ENCODE measurements at places on chromosomes 3 and 15.

DNA sequence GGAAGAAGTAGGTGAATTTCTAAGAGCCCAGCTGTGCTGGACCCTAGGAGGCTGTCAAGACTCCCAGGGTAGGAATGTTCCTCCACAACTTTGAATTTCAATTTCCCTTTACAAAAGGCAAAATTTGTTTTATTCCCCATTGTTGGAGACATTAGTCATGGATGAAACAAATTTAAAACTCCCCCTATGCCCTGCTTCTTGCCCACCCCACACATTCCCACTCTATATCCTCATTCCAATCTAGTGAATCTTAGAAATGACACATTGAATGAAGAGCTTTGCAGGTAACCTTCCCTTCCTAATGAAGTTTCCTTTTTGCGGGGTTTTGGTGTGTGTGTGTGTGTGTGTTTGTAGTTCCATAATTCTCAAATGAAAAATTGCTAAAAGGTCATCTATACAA is 72.6 kb downstream of the CCNL1 start:
- DNase-seq: no peak

- no peak for DNase-seq
Observed at GRCh38 chr3:24476871-24477656, 17.6 kb downstream of the THRB start.

DNA sequence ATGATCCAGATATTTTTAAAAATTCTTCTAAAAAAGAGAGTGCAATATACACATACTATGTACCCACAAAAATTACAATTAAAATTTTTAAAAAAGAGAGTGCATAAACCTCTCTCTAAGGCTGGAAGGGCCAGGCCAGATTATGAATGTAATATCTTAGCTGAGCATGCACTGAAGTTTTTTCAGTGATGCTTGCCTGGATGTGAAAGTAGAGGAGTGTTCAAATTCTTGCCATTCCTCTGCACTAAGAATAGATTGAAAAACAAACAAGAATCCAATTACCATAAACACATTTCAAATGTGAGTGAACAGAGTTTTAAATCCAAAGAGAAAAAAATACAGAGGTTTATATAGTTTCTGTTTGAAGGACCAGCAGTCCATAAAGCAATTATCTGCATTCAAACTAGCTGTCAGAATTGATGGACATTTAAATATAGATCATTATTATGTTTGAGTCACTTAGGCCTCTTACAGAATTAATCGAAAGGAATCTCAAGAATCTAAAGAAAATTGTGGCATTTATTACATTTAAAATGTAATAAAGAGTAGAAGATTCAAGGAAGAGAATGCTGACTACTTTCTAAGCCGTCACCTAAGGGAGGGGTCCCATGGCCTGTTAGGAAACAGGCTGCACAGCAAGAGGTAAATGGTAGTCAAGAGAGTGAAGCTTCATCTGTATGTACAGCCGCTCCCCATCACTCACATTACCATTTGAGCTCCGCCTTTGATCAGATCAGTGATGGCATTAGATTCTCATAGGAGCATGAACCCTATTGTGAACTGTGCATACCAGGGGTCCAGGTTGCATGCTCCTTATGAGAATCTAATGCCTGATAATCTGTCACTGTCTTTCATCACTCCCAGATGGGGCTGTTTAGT is 159.3 kb upstream of the MDFIC2 start:
- no peak for DNase-seq

GRCh38 chr3:87318617-87319021 is 42.2 kb upstream of the POU1F1 start:
- no peak for DNase-seq

DNA sequence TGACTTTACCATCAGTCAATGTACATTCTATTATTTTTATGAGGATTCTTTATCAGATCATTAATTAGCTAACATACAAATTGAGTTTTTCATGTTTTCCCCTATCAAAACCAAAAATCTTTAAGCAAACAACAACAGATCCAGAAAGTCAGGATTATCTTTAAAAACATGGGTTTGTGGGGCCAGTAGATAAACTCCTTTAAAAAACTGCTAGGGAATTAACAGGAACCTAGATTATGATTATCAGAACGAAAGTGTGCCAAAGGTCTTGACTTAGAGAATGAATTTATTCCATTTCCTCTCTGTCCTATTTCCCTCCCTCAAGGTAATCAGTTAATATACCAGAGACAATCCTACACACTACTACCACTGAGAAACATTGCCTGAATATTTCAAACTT is 13.2 kb upstream of the CCDC13 start:
- DNase-seq: no peak

DNA sequence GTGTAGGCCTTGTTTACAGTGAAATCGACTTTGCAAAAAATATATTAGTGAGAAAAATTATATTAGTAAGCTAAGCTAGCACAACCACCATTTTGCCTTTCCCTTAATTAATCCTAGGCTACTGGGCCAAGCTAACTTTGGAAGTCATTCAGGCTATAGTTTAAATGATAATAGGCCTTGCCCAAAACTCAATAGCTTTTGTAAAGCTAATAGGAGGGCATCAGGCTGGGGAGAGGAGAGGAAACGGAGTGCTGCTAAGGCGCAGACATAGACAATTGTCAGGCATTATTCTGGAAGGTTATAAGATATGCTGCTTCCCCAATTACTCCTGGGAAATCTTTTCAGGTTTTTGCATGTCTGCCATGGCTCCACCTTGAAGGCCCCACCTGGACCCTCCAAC is 1286.0 kb downstream of the NSUN3 start:
- no peak for DNase-seq

DNA sequence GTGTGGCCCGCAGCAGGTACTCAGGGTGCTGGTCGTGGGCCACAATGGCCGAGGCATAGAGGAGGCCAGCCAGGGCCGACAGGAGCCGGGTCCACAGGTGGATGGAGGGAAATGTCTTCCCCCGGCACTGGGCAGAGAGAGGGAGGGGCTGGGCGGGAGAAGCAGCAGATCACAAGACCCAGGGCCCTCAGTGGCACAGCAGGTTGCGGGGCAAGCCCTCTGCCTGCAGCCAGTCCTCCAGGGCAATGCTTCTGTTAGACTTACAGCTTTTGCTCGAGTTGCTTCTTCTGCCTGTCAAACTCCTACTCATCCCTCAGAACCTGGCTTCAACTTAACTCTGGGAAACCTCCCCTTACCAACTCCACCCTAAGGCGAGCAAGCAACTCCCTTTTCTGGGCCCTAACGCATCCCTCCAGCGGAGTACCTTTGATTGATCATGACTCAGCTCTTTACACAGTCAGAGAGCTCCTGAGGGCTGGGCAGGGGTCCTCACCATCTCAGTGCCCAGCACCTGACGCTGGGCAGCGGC is 16.0 kb downstream of the TMEM44 start:
- no peak for DNase-seq

- DNase-seq: no peak
Observed at GRCh38 chr3:179302111-179302510, 20.7 kb upstream of the ZNF639 start.

Data from MM.1S (cell line).